NCI-H524 (cell line): ENCODE measurements at places on chromosomes 13 and 19.

- no peak for DNase-seq
Measured at GRCh38 chr19:31818798-31819105, 469.5 kb upstream of the TSHZ3 start.

GRCh38 chr19:55032170-55032800 is 5.8 kb downstream of the GP6 start:
- no peak for DNase-seq

DNA sequence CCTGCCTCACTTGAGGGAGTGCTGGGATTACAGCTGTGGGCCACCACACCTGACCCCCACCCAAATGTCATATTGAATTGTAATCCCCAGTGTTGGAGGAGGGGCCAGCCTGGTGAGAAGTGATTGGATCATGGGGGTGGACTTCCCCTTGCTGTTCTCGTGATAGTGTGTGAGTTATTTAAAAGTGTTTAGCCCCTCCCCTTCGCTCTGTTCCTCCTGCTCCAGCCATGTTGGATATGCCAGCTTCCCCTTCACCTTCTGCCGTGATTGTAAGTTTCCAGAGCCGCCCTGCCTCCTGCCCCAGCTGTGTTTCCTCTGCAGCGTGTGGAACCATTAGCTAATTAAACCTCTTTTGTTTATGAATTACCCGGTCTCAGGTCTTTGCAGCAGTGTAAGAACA is 13.7 kb downstream of the CHAMP1 start:
- DNase-seq, result no peak

DNA sequence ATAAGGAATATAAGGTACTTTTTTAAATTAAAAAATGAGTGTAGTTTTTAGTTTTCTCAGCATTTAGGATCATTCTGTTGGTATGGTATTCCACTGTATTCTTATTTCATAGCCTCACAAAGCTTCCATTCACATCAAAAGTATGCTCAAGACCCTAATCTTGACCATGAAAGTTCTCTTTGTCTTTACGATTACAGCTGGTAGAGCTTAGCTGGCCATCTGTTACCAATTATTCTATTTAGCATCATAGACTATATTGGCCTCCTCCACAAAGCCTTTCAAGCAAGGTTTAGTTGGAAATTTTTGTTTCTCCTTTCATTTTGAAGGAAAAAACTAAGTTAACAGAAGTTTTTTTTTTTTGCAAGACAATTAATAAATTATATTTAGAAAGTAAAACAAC is 245.1 kb downstream of the KCTD12 start:
- DNase-seq, result peak; percentile 70

GRCh38 chr19:50932018-50932689 is 20.7 kb downstream of the KLK5 start:
- no peak for DNase-seq

DNA sequence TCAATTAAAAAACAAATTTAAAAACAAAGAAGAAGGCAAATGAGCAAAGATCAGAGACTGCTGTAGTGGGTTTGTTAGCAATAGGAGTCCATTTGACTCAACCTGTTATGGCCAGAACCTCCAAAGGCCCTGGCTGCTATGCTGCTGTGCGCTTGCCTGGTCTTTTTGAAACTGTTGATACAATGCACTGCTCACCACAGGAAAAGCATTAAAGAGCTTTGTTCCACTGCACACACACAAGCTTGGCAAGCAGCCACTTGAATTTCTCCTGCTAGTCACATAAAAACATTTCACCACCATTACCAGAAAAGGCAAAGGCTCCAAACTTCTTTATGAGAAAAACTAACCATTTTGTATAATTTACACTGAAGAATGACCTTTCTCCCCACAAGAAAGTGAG is 132.2 kb downstream of the FREM2 start:
- no peak for DNase-seq

- DNase-seq, result no peak
Measured at GRCh38 chr13:44629465-44630183, 53.5 kb upstream of the TSC22D1 start.

DNA sequence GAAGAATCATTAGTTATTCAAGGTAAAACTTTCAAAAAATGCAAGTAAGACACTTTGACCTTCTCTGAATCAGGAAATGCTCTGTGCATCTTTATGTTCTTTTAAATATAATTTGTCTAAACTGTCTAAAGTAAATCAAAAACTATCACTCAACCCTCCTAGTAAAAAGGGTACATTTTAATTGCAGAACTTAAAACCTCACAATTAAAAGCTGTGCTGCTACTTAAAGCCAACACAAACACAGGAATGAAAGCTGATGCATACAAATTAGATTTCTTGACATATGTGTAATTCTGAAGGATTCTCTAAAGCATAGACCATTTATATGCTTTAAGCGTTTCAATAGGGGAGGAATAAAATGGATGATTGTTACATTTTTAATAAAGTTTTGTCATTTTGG is 58.3 kb downstream of the DACH1 start:
- no peak for DNase-seq

DNA sequence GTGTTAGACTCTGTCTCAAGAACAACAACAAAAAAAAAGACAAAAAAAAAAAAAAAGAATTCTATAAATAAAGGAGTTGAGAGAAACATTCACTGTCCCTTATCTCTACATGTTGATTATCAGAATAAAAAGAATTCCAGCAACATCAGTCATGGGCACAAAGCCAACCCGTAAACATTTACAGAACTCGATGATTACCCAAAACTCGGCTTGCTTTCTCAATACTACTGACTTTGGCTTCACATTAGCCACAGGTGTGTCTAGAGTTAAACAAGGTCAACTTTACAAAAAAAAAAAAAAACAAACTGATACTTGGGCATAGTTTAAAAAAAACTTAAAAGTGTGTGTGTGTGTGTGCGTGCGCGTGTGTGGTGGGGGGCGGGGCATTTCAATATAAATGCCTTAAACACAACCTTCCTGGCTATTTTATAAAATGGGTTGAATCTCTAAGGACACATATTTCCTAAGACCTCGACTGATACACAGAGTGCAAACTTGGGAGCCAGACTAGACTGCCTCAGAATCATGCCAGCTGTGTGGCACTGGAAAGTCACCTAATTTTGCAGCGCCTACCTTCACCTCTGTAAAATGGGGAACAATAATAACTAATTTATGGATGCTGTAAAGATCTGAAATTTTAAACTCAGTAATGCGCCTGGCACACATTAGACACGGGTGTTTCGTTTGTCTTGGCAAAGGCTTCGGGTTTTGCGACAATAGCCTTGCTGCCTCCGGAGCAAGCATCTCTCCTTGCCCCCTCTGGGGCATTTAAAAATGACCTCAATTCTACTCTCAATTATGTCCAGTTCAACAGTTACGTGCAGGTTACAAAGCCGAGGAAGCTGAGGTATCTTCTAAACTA is 922 bp downstream of the EBPL start:
- DNase-seq, result no peak

DNA sequence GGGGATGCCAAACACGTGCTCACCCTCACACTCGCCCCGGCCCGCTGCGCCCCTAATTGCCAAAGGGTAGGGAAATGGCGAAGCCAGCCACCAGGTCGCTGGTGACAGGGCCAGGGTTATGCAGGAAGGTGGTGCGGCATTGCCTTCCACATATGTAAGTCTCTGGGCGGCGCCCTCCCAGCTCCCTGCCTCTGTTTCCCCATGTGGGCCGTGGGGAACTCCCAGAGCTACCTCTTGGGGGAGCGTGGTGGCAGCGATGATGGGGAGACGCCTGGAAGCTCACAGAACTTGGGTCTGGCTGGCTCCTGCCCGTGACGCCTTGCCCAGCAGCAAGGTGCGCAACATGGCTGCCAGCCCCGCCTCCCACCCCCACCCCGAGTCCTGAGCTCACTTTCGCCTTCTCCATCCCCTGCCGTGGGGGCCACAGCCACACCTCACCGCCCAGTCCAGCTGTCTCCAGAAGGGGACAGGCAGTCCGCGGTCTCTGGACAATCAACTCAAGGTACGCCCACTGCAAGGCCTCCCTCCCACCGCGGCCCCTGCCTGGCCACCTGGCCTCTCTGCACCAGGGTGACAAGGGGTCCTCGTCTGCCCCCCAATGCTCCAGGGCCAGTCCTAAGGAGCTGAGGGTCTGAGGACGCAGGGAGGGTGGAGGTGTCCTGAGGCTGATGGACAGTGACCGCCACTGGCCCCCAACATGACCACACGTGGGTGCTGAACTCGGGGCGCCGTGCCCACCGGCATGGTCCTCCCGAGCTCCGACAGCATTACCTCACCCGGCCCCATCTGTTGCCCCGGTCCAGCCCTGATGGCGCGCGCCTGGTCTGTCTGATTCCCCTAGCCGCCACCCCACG is 6.6 kb downstream of the C19orf25 start:
- peak; percentile 68 for DNase-seq

GRCh38 chr19:11580116-11580515 is 2.7 kb upstream of the ACP5 start:
- DNase-seq, result no peak

DNA sequence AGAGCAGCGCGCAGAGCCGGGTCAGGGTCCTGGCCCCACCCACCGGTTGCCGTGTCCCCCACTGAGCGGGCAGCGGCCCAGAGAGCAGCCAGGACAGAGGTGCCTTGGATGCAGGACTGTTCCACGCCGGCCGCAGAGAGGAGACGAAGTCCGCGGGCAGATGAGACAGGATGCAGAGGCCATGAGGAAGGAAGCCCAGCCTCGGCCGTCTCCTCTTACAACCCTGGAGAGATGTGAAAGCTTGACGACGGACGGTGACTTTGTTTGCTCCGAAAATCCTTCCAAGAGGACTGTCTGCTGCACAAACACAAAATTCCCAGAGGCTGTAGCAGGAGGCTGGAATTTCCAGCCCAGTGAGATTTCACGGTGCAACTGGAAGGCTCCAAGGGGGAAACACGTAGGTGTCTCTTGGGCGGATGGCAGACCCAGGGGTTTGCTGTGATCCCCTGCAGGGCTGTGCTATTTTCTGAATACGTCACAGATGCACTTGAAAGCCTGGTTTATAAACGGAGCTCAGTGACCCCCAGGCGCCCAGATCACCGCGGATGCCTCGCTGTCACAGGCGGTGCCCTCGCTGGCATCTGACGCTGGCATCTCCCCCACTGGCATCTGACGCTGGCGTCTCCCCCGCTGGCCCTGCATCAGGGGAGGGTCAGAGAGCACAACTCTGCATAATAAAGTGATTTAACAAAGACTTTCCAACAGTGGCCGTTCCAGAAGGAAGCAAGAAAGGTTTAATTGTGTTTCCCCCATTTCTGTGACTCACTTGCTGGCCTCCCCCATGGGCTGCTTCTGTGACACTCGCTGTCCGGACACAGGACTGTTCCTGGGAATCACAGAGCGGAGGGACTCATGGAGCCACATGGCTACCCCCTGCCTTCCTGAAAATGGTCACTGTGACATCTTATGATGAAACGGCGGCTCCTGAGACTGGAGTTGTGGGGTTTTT is 62.0 kb upstream of the C13orf46 start:
- no peak for DNase-seq

- no peak for DNase-seq
Measured at GRCh38 chr19:32201636-32202051, 143.8 kb upstream of the ZNF507 start.

DNA sequence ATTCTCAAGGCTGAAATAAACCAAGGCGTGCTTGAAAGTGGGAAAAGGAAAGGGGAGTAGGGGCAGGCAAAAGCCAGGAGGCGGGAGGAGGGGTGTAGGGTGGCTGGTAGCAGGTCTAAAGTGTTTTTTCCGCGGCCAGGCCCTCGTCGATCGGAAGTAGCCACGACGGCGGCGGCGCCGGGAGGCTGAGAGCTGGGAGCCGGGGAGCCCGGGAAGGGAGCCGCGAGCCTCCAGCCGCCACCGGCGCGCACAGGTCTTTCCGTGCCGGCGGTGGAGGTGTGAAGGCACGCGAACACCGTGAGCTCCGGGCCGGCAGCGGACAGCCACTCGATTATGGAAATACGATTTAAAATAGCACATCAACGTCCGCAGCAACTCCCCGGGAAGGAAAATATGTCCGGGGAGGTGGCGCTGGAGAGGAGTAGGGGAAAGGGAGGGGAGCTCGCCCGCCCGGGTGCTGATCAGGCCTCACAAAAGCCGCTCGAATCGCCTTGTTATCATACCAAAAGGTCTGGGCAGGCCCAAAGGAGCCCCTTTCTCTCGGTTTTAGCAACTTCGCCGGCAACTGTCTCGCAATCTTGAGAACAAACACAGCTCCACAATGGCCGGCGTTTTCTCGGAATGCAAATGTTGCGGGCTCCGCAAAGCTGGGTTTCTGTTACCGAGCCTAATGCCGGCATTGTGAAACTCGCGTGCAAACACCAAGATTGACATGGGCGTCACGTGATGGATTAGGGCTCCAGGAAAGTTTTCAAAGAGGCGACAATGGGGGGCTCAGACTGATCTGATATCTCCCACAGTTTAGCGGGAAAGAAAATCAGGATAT is 2.9 kb upstream of the PCDH8 start:
- DNase-seq, result peak; percentile 52

DNA sequence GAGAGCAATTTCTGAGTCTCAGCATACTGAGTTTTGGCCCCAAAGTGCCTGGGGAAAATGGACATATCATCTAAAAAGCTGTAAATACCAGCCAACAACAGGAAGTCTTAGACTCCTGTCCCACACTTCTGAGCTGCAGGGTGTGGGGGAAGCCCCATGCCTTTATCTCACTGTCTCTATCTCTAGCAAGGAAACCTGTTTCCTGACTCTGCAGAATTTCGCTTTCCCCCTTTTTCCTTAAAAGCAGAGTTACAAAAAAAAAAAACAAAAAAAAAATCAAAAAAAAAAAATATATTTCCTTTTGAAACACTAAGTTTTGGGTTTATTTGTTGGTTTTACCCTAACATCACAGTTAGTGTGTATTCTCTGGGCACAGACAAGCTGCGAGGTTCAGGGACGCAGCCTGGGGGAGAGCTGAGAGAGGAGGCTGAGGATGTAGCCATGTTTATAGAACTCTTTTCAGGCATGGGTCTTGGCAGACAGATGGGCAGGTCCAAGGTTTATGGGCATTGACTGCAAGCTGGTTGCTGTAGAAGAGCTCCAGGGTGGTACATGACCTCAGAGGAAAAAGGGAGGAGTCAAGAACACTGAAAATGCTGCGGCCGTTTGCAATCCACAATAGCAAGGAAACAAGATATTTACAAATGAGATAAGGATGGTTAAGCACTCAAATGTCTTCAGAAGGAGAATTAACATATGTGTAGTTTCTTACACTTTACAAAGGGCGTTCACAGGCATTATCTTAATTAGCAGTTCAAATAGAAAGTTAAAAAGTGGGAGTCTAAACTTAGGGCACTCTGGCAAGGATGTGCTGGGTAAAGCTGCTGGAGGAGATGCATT is 4.9 kb downstream of the MBNL2 start:
- peak; percentile 37 for DNase-seq

GRCh38 chr13:95741584-95742563 is 64.9 kb downstream of the DNAJC3 start:
- no peak for DNase-seq
